ENCODE measurements at places on chromosomes 3 and 15. TPM values are rescaled to one million over a fixed set of nuclear protein-coding genes. Genes with fewer than 3 reads are reported as not detected.

Gene TMEM108
- not detected for polyA plus RNA-seq

DNA sequence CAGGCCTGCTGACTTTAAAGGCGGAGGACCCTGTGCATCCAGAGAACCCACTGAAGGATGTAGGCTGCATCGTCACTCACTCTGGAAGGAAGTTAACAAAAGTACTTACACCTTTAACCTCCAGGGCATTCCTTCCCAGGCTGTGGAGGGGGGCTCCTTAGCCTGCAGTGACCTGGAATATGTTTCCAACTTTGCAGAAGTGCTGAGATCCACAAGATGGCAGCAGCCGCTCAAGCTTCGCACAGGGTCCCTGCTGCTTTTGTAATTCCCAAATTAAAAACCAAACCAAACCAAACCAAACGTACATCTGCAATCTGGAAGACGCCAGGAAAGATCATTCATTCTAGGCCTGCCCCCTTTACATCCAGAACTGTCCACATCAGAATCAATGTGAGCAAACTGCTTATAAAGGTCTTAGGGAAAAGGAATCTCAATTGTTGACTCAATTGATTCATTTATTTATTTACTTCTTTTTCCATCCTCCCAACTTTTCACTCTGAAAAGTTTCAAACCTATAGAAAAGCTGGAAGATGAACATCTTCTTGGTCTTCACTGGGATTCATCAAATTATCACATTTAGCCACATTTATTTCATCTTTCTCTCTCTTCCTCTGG, 70.5 kb upstream of the KLHL25 start:
- no peaks in the 10 kb centered on the region for H3K27me3 ChIP-seq
- no peak for DNase-seq
- H3K4me1 ChIP-seq = no peaks in the 10 kb centered on the region
- no peak overlapping the region for H3K27ac ChIP-seq
- H3K36me3 ChIP-seq = no peaks in the 10 kb centered on the region
- H3K4me3 ChIP-seq = no peak overlapping the region

DNA sequence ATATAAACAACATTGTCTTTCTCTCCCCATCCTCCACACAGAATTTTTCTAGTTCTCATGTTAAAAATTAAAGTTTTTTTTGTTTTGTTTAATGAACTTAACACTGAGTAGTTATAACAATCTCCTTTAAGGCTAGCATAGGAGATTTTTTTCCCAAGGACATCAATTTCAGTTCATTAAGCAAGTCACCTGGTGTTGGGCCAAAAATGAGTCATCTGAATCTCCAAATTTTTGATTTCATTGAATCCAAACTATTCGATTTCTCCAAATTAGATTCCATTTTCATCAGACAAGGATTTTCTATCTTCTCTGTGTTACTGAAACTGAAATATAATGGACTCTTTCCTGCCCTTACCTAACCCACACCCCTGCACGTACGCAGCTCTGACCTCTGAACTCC, 631.4 kb upstream of the MDFIC2 start:
- H3K27ac ChIP-seq = no peak overlapping the region
- no peaks in the 10 kb centered on the region for H3K4me1 ChIP-seq
- H3K4me3 ChIP-seq = no peak overlapping the region
- no peaks in the 10 kb centered on the region for H3K27me3 ChIP-seq

Gene STAB1
- polyA plus RNA-seq = not detected

DNA sequence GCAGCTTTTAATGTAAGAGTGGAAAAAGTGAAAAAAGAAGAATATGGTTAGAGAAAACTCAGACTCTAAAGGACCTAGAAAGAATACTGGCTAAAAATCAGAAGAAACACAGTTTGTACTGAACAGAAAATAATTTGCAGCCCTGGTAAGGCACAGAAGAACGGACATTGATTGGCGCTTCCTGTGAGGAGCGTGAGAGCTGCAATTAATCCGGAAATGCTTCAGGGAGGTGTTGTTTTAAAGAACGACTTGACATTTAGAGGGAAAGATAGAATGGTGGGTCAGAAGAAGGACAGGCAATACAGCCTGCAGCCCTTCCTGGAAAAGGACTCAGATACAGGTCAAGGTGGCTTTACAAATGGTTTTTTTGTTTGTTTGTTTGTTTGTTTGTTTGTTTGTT, 151.3 kb upstream of the TSC22D2 start:
- H3K4me1 ChIP-seq = no peaks in the 10 kb centered on the region
- DNase-seq = no peak
- H3K4me3 ChIP-seq = no peak overlapping the region
- no peaks in the 10 kb centered on the region for H3K36me3 ChIP-seq
- H3K27me3 ChIP-seq = peaks cover 5% of the 10 kb centered on the region
- H3K27ac ChIP-seq = no peak overlapping the region

Gene TNFSF10
- 89.4 TPM for polyA plus RNA-seq

DNA sequence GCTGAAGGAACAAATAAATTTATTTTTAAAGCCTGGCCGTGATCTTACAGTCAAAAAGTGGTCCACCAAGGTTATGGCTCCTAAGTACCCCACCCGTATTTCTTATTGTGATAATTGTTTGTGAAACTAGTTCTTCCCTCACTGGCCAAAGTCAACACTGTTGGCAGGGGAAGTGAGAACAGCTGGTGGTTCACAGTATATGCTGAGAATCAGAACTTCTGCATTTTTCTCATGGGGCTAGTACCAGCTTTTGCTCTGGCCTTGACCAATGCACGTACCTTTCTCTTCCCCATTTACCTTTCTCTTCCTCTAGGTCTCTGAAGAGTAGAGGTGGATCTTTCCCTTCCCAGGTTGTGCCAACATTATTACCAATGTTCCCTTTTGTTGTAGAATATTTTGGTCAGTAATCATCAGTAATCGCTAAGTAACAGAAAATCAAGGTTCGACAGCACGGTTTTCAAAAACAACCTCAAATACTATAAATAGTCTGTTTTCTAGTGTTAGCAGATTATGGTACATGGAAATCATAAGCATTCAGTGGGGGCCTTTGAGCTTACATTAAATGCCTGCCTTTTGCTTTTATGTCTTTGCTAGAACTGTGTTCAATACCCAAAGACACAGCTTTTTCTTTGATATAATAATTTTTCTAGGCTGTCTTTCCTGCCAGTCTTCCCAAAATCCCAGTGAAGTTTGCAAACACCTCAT, 268.0 kb downstream of the LPP start:
- no peak overlapping the region for H3K4me3 ChIP-seq
- H3K36me3 ChIP-seq = no peaks in the 10 kb centered on the region
- no peaks in the 10 kb centered on the region for H3K27me3 ChIP-seq
- no peaks in the 10 kb centered on the region for H3K4me1 ChIP-seq
- no peak overlapping the region for H3K27ac ChIP-seq
- DNase-seq = no peak
